ENCODE measurements at places on chromosomes 3 and 15. TPM values are rescaled to one million over a fixed set of nuclear protein-coding genes. Genes with fewer than 3 reads are reported as not detected.

DCBLD2 gene
- 15.3 TPM for total RNA-seq

LINGO1 gene
- 0.99 TPM for total RNA-seq

MINAR1 gene
- total RNA-seq, result 3.0 TPM

MAP1A gene
- 3.1 TPM for total RNA-seq

KLHL40 gene
- not detected for total RNA-seq

RUBCN gene
- total RNA-seq, result 33.0 TPM

CADPS gene
- total RNA-seq, result 22.1 TPM

OR4F6 gene
- not detected for total RNA-seq

GRIP2 gene
- 0.26 TPM for total RNA-seq

WDR6 gene
- total RNA-seq, result 109 TPM

DNA sequence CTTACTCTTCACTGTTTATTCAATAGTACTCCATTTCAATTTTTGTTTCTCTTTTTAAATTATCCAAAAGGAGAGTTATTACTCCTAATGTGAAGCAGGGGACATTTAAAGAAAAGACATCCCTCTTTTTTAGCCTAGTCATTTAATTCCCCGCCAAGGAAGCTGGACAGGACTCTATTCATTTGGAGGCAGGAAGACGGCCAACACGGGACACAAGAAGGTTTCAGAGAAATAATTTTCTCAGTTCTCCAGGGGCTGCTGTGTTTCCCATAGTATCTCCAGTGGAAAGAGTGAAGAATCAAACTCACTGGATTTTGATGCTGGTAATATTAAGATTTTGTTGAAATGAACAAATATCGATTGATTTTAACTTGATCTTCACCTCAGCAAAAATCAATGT, 833.7 kb downstream of the ROBO2 start:
- no peak for DNase-seq

DNA sequence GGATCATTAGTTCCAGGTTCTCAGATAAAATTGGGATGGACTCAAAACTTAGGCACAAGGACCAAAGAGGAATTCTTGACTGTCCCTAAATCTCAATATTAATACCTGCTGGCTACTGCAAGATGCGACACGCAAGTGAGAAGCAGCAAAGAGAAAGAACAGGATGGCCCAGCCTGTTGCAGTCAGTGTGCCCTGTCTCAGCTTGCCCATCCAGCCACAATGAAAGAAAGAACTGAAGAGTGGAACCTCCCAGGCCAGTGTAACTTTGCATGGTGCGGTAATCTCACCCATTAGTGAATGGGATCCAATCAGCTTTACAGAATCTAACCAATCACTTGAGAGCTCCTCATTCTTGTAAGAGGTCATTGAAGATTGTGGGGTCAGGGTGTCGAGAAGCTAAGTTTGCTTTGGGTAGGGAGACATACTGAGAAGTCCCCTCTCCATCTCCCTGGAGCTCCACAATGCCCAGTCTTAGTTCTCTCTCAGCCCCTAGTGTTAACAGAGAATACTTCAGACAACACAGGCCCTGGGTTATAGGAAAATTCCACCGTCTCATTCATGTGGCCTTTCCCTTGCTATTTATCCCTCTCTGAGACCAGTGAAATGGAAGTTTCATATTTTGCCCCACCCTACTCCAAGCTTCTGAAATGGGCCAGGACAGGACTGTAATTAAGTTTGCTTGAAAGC, 3.2 kb upstream of the SLC9A9 start:
- no peak for DNase-seq

DNA sequence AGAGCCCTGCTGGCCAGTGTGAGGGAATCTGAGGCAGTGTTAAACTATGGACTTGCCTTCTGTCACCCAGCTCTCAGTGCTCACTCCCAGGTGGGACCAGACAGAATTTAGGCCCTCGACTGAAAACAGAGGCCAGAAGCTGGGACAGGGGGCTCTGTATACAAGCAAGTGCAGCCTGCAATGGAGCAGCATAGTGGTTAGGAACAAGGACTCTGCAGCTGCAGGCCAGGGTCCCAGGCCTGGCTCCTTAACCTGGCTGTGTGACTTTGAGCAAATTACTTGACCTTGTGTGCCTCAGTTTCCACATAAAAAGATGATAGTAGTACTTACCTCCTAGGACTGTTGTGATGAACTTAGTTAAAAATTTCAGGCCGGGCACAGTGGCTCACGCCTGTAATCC, 39.8 kb downstream of the CMTM7 start:
- no peak for DNase-seq

DNA sequence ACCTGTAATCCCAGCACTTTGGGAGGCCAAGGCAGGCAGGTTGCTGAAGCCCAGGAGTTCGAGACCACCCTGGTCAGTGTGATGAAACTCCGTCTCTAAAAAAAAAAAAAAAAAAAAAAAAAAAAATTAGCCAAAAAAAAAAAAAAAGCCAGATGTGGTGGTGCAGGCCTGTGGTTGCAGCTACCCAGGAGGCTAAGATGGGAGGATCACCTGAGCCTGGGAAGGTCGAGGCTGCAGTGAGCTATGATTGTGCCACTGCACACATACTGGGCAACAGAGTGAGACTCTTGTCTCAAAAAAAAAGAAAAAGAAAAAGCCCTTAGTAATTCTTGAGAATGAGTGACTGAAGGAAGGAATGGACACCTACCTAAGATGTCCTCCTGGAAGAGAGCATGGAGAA, 105.1 kb downstream of the VGLL4 start:
- no peak for DNase-seq

GRCh38 chr15:98503970-98504369, 144.4 kb upstream of the IGF1R start:
- peak; percentile 10 for DNase-seq

GRCh38 chr3:16506884-16507577, 6.5 kb downstream of the RFTN1 start:
- DNase-seq, result no peak

- DNase-seq, result no peak
Observed at GRCh38 chr15:58167095-58167691, 29.0 kb downstream of the AQP9 start.

GRCh38 chr15:66071921-66072295, 181.6 kb downstream of the MEGF11 start:
- no peak for DNase-seq

- no peak for DNase-seq
Observed at GRCh38 chr15:66805202-66805885, 103.3 kb downstream of the SMAD6 start.

DNA sequence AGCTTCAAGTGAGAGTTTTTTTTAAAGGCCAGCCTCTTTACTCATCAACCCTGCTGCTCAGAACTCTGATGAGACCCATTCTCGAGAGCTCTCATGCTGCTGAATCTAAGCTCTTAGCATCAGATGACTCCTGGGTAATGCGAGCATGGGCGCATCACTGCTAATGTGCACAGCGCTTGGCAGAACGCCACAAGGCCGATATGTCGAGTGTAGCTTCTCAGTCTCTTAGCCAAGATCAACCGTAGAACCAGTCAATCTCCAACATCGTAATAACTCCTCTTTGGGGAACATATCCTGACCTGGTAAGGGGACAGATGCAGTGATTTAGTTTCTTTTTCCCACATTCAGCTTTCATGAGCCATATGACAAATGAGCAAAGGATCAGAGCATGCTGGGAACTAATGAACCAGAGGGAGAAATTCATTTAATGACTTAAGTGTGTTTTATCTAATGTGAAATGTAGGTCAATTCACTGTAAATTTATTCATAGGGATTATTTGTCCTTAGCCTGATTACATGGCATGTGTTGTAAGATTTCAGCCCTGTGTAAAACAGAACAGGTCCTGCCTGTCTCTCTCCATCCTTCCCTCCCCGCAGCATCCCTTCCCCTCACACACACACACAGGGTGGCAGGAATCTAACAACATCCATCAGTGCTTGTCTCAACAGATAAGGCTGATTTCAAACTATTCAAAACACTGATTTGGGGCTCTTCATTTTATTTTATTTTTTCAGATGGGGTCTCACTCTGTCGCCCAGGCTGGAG, 195.4 kb upstream of the C2CD4B start:
- no peak for DNase-seq

GRCh38 chr3:130821806-130822205, 72.1 kb upstream of the ATP2C1 start:
- no peak for DNase-seq

- DNase-seq, result no peak
Observed at GRCh38 chr3:77667901-77668300, 628.0 kb downstream of the ROBO2 start.

DNA sequence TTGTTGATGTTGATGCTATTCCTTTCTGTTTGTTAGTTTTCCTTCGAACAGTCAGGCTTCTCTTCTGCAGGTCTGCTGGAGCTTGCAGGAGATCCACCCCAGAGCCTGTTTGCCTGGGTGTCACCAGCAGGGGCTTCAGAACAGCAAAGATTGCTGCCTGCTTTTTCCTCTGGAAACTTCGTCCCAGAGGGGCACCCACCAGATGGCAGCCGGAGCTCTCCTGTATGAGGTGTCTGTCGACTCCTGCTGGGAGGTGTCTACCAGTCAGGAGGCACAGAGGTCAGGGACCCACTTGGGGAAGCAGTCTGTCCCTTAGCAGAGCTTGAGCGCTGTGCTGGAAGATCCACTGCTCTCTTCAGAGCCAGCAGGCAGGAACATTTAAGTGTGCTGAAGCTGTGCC, 303.2 kb downstream of the ZIC1 start:
- no peak for DNase-seq

DNA sequence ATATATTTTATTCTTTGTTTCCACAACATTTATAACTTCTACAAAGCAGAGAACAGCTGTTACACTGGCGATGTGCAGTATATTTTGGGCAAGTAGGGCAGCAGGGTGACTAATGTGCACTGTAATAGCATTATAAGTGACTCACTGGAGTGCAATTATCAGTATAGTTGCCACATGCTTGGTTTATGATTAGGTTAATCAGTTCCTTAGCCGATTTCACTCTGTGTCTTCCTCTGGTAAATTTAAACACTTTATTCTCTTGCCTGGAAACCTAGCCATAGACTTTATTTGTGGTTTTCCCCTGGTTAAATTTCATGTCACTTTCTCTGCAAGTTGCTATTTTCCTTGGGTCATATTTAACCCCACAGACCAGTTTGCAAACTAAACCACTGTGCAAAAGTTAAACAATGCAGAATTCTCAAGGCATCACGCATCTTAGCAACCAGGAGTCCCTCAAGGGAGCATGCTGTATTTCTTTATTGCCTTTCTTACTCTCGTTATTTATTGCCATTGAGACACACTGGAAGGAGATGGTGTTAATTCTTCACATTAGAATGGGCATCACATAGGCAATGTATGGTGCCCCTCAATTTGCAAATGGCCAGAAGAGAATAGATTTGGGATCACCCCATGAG, 690.2 kb upstream of the DPPA4 start:
- no peak for DNase-seq

GRCh38 chr3:33629219-33629618, 88.8 kb downstream of the CLASP2 start:
- DNase-seq, result no peak

GRCh38 chr3:158226429-158226828, 116.5 kb downstream of the RSRC1 start:
- DNase-seq, result no peak

DNA sequence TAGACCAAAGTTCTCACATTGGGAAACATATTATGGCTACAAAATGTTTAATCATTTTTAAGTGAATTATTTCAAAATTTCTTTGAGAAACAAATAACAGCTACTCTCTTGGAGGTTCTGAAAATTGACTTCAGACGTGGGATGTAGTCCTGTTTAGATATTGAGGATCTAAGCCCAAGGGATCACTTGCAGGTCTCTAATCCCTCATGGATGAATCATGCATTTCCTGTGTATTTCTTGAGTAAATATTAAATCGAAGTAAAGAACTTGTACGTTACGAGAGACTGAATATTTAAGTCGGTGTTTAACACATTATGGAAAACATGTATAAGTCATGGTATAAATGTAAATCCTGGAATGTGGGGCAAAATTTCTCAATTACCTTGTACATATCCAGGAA, 119.8 kb downstream of the EPHA3 start:
- DNase-seq, result no peak

GRCh38 chr3:149555927-149556326, 81.4 kb downstream of the TM4SF4 start:
- DNase-seq, result no peak

DNA sequence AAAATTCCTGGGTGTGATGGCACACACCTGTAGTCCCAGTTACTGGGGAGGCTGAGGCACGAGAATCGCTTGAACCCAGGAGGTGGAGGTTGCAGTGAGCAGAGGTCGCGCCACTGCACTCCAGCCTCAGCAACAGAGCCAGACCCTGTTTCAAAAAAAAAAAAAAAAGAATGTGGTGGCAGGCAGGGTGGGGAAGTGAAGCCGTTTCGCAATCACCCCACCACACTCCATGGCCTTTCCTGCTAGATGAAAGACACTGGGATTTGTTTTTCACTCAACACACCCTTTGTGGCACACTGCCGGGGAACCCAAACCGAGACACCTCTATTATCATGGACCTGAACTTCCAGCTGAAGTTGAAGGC, 172.4 kb upstream of the IQSEC1 start:
- no peak for DNase-seq

- no peak for DNase-seq
Observed at GRCh38 chr15:89628806-89629715, 26.2 kb downstream of the KIF7 start.

GRCh38 chr15:25633862-25634261, 195.0 kb upstream of the UBE3A start:
- no peak for DNase-seq

DNA sequence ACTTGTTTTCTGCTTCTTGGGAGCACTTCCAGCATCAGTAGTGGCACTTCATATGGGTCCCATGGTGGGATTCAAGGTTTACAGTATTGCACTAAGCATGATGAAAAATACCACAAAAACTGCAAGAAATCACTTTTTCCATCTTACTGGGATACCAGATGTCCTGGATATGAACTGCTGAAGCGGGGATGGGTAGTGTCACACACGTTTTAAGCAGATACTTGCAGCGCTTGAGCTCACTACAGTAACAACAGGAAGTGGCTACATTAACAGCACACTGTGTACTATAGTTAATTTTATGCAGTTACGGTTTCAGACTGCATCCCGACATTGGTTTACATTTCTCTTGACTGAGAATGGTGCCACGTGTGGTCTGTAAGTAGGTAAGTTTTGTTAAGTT, 3.5 kb upstream of the ISG20 start:
- DNase-seq, result no peak

- DNase-seq, result no peak
Observed at GRCh38 chr3:25982756-25983155, 192.9 kb downstream of the OXSM start.

DNA sequence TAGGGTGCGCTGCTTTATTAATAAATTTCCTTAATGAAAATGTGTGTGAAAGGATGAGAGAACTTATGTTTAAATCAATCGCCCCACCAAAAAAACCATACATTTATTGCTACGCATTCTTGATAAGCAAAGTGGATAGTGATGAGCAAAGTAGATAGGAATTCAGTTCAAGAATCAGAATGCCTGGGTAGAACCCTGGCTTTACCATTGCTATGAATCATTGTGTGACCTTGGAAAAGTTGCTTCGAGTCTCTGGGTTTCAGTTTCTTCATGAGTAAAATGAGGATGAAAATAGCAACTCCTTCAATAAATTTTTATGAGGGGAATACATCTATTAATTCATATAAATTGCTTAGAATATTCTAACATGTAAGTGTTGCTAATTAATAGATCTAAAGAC, 2.6 kb upstream of the ALCAM start:
- no peak for DNase-seq

Measured in body of pancreas (tissue), 4 donors.